ENCODE measurements at places on chromosomes 5 and 9.

DNA sequence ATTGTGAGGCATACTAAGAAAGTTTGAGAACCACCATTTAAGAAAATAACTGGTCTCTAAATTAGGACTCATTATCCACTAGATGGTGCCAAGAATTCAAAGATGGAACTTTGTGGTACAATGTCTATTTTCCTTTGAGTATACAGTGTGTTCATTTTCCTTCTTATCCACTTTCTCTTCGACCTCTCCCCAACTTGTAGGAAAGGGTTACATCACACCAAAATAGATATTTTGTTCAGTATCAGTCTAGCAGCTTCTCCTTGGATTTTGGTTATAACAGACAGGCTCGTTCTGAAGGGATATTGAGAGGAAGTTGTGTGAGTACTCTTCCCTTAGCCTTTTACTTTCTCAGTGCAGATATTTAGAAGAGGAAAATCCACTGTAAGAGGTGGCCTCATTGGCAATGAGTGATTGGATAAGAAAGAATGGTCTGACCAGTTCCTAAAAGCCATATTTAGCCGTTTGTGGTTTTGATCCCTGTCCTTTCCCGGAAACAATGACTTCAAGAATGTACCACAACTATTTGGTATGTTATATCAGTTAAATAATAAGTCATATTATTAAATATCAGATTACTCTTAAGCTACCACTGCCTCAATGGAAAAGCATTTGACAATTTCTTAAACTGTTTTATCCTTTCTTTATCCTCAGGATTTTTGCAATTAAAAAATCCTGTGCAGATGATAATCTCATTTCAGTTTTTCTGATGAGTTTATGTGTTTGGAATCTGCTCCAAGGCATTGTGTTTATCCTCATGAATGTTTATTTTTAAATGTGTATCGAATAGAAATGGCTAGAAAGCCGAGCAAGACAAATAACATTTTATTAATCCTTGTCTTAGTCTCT, 69.0 kb upstream of the GRAMD2B start:
- no peak for DNase-seq

DNA sequence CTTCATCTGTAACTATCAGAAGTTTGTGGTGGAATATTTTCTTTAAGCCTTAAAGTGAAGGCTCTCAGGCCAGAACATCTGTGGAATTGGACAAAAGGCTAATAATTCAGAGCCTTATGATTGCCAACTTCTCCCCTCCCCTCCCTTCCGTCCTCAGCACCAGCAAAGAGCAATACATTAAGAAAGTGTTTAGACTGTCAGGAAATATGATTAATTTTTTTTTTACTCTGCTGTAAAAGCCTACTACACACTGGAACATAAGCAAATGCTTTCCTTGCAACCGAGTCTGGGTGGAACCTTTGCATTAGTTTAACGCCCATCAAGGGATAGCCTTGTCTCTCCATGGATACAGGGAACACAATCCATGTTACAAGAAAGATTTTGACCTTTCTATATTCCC, 110.3 kb upstream of the TARS1 start:
- no peak for DNase-seq

DNA sequence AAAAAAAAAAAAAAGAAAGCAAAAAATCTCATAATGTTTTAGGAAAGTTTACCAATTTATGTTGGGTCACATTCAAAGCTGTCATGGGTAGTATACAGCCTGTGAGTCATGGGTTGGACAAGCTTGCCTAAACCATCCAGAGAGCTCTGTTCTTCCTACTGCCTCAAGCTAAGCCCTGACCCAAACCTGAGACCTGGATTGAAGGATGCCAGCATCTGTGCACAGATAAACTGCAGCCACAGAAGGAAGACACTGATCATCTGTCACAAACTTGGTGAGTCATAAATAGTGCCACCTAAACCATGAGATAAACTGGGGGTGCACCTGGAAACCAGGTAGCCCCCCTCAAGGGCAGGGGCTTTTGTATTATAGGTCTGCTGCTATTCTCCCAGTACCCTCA, 31.0 kb downstream of the CSF2 start:
- no peak for DNase-seq

DNA sequence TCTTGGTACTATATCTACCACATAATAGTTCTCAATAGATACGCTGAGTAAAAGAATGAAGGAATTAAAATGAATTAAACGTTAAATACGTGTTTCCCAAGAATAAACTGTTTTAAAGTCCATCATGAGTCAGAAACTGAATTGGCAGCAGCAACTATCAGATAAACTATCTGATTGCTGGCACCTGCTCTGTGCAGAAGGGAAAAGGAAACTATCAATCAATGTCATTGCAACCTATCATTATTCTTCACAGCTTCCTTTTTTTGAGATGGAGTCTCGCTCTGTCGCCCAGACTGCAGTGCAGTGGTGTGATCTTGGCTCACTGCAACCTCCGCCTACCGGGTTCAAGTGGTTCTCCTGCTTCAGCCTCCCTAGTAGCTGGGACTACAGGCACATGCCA, 8.8 kb upstream of the WDR36 start:
- DNase-seq, result no peak

DNA sequence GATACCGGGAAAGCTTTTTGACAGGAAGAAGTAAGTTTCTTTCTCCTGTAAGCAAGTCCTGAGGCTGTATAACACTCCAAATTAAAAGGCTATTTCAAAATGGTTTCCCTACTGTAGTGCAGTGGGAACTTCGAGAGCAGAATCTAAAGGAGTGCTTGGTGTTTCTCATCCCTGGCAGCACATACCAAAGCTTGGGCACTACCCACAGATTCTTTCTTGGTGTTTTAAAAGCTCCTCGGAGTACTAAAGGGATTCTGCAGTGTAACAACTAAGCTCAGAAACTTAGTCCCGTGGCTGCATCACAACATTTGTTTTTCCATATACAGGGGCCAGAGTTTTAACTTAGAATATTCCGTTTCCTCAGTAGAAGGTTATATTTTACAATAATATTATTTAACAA, 5.6 kb upstream of the APC start:
- no peak for DNase-seq

DNA sequence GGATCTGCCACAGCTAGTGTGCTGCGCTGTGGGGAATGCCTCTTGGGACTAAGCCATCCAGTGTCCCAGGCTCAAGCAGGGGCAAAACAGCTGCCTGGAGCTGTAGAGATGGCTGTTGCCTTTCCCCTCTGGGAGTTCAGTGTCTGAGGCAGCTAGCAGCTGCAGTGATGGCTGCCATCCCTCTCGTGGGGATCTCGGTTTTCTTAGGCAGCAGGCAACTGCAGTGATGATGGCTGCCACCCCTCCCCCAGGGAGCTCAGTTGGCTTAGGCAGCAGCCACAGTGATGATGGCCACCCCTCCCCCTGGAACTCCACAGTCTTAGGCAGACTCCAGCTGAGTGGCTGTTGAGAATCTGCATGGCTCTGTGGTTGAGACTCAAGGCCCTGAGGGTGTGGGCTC, 1389.2 kb upstream of the NUDT12 start:
- DNase-seq, result no peak

- DNase-seq, result no peak
Measured at GRCh38 chr5:128920345-128921215, 44.7 kb upstream of the SLC27A6 start.

GRCh38 chr9:98801969-98802371, 5.5 kb upstream of the GALNT12 start:
- peak; percentile 55 for DNase-seq

GRCh38 chr5:78747055-78747454, 98.5 kb upstream of the LHFPL2 start:
- DNase-seq, result peak; percentile 31

- no peak for DNase-seq
Measured at GRCh38 chr9:72586388-72587130, 65.2 kb downstream of the TMC1 start.

DNA sequence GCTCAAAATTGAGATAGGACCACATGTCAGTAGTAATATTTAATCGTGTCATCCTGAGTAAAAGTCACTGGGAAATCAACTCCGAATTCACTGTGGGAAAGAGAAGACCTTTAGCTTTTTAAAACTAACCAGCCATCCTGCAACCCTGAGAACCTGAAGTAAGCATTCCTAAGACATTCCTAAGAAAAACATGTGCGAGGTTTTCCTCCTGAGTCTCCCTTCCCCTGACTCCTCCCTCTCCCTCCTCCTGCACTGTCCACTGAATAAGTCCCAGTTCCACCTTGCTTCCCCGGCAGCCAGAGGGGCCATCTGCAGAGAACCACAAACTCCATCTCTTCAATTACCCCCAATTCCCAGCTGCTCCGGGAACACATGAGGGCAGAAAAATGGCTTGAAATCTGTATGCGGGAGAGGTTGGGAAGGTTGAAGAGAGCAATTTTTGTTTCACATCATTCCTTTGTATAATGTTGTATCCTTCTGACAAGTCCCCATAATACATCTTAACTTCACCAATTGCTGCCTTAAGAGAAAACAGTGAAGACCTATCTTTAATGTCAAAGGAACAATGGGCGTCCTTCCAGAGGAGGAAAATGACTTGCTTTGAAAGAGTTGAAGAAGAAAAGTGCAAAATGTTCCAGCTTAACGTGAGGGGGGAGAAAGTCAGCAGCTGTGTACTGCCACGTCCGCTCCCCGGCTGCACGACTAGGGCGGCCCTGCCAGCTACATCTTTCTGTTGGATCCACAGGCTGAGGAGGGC, 186.3 kb downstream of the ZNF462 start:
- no peak for DNase-seq

DNA sequence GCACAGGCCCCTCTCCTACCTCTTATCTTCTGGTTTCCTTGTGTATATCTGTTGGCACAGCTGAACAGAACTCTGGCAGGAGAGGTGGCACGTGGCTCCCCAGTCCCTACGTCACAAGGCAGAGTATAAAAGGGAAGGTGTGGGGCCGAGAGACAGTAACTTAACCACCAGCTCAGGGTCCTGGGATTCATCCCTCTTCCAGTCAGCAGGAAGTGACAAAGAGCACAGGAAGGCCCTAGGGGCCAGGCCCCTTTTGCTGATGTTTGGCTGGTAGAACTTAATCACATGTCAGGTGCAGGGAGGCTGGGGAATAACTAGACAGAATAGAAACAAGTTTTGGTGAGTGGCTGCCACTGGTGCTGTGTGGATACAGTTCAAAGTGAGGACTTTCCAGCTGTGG, 4.5 kb upstream of the ICE1 start:
- DNase-seq, result no peak

GRCh38 chr5:143499480-143500114, 96.1 kb upstream of the NR3C1 start:
- no peak for DNase-seq

DNA sequence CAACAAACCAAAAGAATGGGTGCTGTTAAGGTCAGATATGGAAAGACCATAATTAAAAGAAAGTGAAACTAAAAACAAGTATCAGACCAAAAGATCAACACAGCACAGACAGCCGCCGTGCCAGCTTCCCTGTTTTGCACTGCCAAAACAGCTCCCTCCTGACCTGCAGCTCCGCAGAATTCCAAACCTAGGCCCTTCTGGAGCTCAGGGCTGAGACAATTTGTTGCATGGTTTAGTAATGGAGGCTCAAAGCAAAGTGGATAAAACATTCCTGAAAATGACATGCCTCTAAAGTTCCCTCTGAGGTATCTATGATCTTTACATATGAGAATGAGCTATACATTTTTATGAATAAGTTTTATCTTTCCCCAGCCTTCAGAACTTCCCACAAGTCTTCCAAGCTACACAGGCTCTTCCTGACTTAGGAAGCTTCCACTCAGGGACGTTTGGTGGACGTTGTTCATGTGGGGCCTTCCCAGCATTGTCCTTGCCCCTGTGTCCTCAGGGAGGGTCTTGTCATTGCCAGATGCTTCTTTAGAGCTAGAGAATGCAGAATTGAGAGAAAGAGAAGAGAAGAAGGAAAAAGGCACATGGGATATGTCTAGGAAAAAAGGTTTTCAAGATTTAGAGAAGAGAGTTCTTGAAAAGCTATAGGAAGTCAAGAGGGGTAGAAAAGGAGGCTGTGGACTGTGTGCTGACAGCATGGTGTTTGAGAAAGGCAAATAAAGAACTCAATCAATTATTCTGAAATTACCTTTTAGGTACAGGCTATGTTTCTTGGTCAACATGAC, 28.4 kb upstream of the SSBP2 start:
- peak; percentile 31 for DNase-seq

GRCh38 chr5:6450319-6450833, 1.7 kb downstream of the UBE2QL1 start:
- no peak for DNase-seq

GRCh38 chr9:12717907-12718306, 24.7 kb downstream of the TYRP1 start:
- DNase-seq, result no peak

DNA sequence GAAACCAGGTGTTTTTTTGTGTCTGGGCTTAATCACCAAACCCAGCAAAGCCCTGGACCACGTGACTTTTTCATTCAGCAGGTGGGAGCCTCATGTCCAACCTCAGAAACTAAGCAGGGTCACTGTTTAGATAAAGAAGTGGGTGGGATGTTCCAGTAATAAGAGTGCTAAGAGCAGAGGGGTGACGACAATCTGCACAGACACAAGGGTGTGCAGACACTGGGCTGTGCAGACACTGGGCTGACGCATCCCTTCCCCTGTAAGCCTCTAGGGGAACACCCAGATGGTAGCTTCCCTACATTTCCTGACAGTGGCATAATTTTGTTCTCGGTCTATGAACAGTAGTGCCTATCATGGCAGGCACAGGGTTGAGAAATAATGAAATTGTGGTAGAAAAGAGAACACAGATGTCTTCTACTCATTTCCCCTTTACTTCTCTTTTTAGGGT, 85.1 kb downstream of the SAXO1 start:
- DNase-seq, result no peak

DNA sequence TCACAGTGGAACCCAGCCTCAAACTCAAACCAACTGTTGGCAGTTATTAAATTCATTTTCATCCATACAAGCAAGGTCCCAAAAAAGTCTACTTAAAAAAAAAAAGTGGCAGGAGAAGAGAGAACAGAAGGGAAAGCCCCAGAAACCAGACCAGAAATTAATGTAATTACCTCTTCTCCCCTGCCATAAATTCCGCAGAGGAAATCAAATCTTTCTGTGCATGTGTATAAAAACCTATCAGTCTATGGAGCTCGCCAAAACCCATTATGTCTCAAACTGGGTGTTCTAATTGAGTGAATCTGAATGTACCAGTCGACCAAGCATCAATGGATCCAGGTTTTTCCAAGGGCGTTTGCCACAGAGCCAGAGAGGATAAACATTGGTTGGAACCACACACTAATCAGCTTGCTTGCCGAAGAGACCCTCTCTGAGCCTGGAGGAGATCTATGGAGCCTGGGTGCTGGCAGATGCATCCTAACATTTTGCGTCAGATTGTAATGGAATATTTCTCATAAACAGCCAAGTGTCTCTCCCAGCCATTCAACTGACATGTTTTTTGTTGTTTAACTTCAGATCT, 7.9 kb upstream of the HAND1 start:
- DNase-seq, result no peak

Data from NCI-H446 (cell line).